ENCODE measurements at places on chromosomes 5 and 9.
A peak's percentile ranks its signal among the peaks of the same experiment; 100 is the strongest.

DNA sequence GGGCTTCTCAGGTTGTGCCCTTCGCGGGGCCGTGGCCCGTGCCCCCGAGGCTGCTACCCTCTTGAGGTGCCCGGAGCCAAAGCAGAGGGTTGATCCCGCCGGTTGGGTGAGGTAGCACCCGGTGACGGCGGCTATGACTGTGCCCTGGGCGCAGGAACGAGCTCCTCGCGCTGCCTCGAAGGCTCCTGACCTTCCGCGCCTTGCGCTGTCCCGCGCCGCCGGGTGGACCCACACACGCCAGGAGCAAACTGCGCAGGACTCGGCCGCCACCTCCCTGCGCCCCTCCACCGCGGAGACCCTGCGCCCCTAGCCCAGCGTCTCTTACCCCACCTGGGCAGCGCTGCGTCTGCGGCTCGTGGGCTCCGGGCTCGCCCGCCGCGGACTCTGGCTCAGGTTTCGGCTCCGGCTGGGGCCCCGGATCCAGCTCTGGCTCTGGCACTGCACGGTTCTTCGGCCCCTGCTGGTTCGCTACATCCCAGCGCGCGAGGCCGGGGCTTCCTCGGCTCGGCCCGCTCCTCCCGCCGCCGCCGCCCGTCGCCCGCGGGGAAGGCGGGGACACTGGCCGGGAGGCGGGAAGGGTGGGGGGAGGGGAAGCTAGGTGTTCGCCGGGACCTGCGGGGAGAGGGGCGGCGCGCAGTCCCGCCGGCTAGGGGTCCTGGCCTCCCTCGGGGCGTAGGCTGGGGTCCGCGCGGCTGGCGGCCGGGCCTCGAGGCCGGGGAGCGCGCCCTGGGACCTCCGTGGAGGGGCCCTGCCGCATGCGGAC, 5.4 kb upstream of the PITX1 start:
- DNase-seq, result no peak

DNA sequence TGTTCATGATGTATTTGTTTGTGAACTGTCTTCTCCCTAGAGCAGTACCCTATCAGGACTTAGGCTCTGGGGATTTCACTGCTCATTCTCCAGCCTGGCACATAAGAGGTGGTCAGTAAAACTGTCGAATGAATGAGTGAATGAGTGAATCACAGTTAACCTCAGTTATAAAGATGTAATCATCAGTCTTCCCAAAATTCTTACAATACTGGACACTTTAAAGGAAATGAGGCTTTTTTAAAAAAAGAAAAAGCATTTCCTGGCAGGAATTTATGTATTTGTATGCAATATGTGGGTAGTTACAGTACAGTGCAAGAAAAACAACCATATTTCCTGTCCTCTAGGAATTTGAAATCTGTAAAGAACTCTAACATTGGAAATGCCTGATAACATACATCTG, 59.6 kb downstream of the RAI14 start:
- DNase-seq, result no peak

- no peak for DNase-seq
Observed at GRCh38 chr5:10424124-10424731, 17.5 kb upstream of the ROPN1L start.

DNA sequence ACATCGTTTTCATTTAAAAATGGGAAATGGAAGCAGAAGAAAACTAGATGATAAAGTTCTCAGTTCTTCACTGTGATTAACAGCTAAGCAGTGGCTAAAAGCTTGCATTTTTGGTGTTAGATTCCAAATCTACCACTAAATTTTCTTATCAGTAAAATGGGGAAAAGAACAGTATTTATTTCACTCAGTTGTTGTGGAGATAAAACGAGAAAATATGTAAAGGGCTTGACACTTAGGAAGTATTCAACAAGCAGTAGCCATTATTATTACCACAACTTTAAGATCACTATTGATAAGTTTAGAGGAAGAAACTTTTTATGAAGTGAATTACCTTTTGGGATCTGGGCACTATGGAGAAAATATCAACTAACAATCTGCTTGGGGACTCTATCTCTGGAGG, 4.5 kb downstream of the STOM start:
- no peak for DNase-seq

GRCh38 chr9:82490019-82490499, 501.5 kb downstream of the SPATA31D1 start:
- no peak for DNase-seq

DNA sequence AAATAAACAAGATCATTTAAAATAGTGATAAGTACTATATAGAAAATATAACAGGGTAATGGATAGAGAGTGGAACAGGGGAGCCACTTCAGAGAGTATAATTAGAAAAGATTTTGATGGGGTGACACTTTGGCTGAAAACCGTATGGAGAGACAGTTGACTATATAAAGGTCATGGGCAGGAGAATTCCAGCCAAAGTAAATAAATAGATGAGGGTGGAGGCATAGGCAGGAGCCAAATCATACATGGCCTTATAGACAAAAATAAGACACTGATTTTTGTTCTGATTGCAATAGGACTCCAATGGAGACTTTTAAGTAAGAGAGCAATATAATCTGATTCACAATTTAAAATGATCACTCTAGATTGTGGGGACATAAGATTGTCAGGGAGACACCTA, 37.5 kb upstream of the NUDT12 start:
- no peak for DNase-seq

- DNase-seq, result no peak
Observed at GRCh38 chr5:31936683-31937082, 237.4 kb downstream of the GOLPH3 start.

GRCh38 chr9:116377179-116377798, 223.7 kb downstream of the PAPPA start:
- no peak for DNase-seq

DNA sequence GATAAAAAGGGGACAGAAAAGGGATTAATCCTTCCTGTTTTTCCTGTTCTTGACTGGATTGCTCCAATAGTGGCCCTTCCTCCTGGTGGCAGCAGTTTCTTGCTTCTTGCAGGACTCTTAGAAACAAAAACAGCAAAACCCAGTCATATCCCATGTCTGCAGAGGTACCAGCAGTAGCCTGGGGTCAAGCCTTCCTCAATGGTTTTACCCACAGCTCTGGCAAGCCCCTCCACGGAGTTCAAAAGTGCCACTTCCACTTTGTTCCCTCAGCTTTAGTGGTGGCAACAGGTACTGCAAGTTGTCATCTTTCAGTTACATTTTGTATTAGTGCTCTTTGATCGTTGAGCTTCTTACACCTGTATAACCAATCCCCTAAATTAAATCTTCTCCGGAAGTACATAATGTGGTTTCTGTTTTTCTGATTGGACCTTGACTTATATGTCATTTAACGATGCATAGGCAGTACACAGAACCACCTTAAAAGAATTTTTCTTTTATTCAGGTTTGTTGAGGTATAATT, 8.7 kb upstream of the RANBP6 start:
- peak; percentile 8 for DNase-seq

- DNase-seq, result no peak
Observed at GRCh38 chr9:21239911-21240310, at the start of gene IFNA14. TSS of gene IFNA14 (minus strand) at chr9:21240005. CDS start at chr9:21239935, 70 bp downstream.

DNA sequence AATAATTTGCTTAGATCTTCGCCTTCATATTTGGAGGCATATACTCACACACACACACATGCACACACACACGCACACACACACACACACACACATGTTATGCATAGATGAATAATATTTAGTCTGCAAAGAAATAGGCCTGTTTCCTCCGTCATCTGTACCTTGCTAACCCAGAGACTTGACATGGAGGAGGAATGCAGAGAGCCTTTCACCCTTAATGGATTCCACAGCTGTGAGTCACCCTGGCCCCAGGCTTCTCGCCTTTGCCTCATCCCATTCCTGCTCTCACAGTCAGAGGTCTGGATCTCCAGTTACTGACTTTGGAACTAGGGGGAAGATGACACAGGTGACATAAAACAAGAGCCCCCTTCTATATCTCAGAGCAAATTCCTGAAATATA, 29.7 kb downstream of the ZNF462 start:
- DNase-seq, result no peak

DNA sequence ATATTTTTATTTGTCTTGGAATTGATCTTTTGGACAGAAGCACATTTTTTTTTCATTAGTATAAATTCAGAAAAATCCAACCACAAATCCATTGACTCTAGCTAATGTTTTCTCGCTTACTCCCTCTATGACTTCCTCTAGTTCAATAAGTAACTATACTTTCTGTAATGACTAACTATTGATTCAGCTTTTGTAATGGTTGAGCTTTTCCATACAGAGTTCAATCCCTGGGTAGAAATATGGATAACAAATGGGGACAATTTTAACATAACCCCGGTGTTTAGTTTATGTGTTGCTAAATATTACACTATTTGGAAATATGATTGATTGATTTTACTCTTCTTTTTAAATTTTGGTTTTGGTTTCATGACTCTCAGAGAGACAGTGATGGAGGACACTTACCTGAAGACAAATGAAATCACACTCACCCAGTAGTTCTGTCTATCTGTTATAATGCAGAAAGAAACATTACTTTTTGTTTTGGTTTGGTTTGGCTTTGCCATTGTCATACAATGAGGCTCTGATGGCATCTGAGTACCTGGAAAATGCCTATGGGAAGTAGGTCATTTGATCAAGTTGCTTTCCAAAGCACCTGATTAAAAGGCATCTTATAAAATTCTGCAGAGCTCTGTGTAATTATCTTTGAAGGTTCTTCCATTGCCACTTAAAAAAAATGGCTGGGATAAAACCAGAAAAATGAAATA, 309.7 kb upstream of the MPDZ start:
- DNase-seq, result no peak

DNA sequence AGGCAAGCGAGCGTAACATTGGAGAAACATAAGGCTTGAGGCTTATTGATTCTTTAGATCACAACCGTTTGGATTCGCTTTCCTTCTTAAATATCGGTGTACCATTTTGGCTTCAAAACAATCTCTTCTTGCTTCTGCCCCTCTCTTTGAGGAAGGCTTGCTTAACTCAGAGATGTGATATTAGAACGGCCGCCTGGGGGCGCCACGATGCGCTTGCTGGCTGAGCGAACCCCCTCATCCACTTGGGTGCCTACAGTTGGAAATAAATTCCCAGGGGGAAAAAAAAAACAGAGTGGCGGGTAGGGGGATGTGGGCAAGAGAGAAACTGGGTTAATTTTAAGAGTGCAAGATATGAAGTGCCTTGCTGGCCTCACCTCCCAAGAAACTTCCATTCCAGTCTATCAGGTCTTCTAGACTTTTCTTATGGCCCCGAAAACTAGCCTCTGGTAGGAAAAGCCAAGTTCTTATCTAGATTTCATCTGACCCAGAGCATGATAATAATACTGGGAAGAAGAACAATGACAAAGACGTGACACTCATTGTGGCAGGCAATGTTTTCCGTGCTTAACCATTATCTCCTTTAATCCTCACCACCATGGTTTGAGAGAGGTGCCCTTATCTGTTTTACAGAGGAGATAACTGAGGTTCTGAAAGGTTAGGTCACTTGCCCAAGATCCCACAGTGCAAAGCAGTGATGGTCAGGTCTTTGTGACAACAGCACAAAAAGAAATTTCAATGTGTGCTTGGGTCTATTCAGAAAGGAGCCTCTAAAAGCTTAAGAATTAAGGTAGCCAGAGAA, 115.8 kb downstream of the DPYSL3 start:
- no peak for DNase-seq

DNA sequence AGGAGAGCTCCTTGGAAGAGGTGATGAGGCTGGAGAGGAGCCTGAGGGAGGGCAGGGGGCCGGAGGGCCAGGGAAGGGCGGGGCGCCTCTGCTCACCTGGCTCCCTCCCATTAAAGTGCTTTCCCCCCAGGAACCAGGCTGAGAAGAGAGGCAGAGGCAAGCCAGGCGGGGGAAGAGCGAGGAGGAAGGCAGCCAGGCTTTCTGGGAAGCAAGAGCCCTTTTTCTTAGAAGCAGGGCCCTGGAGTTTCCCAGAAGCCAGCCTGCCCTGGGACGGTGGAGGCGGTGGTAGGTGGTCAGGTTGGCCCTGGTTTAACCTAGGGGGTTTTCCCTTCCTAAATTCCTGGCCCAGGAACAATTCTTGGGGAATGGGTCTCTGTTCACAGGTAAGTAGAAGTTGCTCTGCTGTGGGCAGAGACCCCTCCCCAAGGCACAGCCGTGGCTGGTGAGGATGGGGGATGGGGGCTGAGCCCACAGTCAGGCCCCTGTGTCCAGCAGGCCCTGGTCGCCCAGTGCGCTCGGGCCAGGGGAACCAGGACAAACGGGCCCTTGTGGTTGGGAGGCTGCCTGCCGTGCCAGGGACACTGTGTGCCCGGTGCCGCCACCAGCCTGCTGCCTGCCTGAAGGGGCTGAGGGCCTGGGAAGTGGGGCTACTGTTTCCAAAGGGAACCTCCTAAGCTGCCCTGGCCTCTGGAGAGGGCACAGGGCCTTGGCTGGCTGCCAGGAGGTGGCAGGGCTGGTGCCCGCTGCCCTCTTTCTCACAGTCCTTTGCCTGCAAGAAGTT, 16.6 kb upstream of the RALGDS start:
- no peak for DNase-seq

DNA sequence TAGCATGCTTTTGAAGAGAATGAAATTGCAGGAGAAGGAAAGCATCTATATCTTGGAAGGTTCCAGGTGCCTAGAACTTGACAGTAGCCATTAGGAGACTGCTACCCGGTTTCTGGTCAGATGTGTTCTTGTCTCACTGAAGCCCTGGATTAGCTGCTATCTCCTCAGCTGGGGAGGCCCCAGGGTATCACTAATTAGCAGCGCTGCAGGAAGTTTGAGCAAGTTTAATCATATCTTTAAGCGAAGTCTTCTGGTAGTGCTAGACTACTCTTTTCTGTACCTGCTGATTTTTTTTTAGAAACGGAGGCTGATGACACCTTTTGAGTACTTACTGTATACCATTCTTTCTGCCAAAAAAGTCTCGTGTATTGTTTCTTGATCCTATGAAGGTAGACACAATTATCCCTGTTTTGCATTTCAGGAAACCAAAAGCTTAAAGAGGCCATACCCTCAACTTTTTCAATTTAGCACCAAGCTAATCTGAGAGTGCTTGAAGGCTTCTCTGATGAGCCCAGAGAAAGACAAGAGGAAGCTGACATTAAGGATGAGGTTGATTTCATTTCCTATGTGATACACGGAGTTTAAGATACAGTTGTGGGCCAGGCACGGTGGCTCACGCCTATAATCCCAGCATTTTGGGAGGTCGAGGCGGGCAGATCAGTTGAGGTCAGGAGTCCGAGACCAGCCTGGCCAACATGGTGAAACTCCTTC, 201.3 kb downstream of the ARHGAP26 start:
- no peak for DNase-seq

- DNase-seq, result no peak
Observed at GRCh38 chr9:38732885-38733284, 13.0 kb upstream of the FAM240B start.

DNA sequence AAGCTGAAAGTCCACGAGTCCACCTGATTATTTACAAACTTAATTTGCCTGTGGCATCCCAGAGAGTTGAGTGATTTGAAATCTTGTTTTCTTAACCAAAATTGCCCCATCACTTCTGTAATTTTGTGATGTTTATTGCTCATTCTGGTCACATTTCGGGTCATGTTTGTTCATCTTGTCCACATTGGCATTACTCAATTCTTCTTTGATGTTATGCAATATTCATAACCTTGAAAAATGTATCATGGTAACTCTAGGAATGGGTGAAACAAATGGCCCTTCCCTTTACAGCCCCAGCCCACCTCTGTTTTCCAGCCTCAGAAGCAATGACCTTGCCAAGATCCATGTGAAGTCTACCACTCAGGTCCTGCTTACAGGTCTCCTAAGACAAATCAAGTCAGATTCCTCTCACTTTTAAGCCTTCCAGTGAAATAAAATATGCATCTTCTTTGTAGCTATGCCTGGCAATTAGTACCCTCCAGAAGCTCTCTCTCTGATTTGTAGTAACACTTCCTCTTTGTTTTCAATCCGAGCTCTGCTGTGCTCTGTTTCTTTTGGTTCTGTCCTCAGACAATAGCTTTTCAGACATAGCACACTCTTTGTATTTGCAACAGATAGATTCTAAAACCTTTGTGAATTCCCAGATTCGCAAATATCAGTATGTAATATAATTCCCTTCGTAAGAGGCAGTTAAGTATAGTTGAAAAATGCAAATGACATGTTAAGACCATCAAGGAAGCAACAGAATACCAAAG, 330.3 kb upstream of the IRX1 start:
- DNase-seq, result no peak

All from stimulated activated CD4-positive, alpha-beta T cell treated with anti-CD3 and anti-CD28 coated beads, TNF-alpha, amount 100 ng/mL, for 48 hours (primary cell).